ENCODE measurements at places on chromosomes 7 and 10.

GRCh38 chr10:66819691-66820090, 106.1 kb upstream of the LRRTM3 start:
- no peak for DNase-seq

- peak; percentile 43 for DNase-seq
These were observed 34.1 kb upstream of the GUSB start for GRCh38 chr7:66016131-66016461.

- peak; percentile 78 for DNase-seq
These were observed 1040.2 kb upstream of the SORCS1 start for GRCh38 chr10:108204528-108205305.

GRCh38 chr10:60187691-60188090, 202.0 kb downstream of the ANK3 start:
- DNase-seq: no peak

All from GM23248 (cell line).